Posterior cingulate gyrus (tissue), 11 donors: ENCODE measurements at places on chromosomes 1 and 21.

GRCh38 chr1:65213271-65214023, 65.4 kb downstream of the AK4 start:
- no peak for DNase-seq

- no peak for DNase-seq
Observed at GRCh38 chr1:87790756-87791155, 462.1 kb downstream of the LMO4 start.

DNA sequence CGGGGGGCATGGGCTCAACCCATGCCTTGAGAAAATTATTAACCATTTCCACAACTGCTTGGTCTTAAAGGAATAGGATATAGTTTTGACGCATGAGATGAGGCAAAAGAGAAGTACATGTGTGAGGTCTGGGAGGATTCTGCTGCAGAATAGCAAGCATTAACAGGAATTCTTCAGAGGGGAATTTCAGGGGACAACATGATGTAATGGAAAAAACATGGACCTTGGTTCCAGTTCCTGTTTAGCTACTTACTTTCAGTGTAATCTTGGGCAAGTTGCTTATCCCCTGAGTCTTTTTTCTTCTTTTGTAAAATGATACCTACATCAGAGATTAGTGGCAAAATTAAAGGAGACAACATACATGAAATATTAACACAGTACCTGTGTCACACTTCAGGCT, 85.6 kb downstream of the PRRX1 start:
- DNase-seq, result no peak

GRCh38 chr1:233024199-233024598, 73.8 kb downstream of the NTPCR start:
- no peak for DNase-seq

DNA sequence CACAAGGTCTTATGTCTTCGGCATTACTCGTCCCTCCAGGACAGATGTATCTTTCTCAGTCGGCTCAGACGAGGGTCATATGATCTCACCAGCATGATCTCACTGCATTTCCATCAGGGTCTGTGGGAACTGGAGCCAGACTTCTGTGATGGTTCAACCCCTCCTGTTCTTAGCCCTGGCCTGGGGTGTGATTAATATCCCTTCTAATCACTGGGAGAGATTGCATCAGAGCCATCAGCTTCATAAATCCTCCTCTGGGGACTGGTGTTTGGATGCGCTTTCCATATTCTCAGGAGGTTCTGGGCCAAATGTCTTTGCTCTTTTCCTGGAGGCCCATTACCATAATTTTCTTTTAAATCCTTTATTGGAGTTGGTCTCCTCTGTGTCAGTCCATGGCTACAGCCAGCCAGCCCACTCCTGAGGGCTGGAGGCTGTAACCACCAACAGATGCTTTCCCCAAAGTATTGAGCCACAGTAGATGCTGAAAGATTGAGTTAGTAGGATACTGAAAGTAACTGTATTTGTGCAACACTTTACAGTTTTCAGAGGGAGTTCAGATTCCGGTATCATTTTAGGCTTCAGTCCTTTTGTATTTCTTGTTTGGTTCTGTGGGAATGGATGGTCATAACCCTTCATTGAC, 20.0 kb downstream of the CACNA1E start:
- no peak for DNase-seq

GRCh38 chr1:63874278-63874880, 100.6 kb downstream of the ROR1 start:
- DNase-seq, result no peak

GRCh38 chr1:216222288-216222687, 201.0 kb downstream of the USH2A start:
- DNase-seq, result no peak

GRCh38 chr1:116453481-116453880, 80.4 kb downstream of the ATP1A1 start:
- DNase-seq, result no peak

- no peak for DNase-seq
Observed at GRCh38 chr1:243837907-243838535, 12.0 kb downstream of the AKT3 start.

DNA sequence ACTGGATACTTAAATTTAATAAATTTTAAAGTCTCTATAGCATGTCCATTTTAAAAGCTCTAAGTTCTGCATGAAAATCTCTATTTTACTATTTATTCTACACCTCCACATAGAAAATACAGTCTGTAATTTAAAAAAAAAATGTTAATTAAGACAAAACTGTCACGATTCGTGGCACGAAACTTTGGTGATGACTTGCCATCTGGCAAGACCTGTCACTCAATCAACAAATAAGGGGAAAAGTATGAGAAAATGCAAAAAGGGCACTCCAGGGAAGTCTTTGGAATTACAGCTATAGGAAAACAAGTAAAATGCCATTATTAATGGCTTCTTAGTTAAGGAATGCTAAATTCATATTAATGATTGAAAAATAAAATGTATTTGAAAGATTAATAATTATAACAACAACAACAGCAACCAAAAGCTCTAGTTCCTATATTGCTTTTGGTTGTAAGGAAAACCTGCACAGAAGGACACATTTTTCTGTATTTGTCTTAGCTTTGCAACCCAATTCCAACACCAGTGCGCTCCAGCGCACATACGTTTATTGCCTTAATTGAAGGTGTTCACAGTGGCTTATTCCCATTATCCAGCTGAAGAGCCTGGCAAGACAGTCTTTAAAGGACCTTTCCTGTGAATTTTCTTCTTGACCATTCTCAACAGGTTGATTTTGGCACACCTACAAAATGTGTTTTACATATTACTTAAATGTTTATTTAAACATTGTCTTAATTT, 107.8 kb downstream of the PLPPR5 start:
- no peak for DNase-seq

GRCh38 chr1:228429698-228430097, 13.0 kb upstream of the TRIM17 start:
- no peak for DNase-seq

- DNase-seq, result no peak
Observed at GRCh38 chr1:201662646-201663045, 123.7 kb downstream of the NAV1 start.

DNA sequence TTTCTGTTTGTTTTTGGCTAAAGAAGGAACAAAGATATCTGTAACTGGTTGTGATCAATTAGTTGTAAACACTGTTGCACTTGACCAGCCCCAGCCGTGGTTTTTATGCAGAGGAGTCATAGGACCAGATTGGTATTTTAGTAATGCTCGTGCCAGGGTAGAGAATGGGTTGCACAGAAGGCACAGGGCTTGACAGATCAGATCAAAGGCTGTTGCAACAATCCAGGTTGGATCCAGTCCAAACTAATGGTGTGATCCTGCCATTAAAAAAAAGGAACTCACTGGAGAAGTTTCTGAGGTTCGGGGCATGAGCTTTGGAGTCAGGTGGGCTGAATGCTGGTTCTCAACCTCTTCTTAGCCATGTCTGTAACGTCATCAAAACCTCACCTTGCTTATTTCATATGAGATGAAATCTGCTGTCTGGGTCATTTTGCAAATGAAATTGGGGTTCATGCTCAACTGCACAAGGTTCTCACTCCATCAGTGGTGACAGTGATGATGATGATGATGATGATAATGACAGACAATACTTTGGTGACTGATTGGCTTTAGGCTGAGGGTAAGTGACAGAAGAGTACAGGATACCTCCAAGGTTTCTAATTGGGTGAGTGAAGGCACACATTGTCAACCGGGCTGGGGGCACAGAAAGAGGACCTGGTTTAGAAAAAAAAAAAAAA, 43.1 kb downstream of the ZNF281 start:
- DNase-seq, result no peak

DNA sequence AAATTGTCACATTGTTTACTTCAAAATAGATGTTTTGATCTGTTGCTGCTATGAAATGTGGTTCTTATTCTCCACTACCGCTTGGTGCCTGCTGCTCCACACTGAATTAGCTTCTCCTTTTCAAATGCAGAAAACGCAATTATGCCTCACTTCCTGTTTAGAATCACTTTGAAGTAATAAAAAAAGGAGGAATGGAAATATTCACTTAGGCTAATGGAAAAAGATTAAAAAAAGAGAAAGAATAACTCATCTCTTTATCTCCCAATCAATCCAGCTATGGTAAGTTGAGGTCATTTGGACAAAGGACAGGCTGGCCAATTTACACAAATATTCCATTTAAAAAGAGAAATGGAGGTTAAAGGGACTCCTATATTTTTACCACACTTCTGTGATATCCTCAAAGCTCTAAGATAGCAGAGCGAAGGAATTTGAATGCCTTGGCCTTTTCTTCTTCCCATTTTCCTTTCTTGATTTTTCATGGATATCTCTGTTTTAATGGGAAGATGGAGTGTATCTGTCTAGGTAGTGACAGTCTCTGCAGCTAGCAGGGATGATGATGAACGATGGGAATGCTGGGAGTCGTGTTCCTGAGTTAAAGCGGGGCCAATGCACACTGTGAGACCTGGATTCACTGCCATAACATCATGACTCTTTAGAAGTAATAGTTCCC, 35.7 kb downstream of the RGS5 start:
- DNase-seq, result no peak

DNA sequence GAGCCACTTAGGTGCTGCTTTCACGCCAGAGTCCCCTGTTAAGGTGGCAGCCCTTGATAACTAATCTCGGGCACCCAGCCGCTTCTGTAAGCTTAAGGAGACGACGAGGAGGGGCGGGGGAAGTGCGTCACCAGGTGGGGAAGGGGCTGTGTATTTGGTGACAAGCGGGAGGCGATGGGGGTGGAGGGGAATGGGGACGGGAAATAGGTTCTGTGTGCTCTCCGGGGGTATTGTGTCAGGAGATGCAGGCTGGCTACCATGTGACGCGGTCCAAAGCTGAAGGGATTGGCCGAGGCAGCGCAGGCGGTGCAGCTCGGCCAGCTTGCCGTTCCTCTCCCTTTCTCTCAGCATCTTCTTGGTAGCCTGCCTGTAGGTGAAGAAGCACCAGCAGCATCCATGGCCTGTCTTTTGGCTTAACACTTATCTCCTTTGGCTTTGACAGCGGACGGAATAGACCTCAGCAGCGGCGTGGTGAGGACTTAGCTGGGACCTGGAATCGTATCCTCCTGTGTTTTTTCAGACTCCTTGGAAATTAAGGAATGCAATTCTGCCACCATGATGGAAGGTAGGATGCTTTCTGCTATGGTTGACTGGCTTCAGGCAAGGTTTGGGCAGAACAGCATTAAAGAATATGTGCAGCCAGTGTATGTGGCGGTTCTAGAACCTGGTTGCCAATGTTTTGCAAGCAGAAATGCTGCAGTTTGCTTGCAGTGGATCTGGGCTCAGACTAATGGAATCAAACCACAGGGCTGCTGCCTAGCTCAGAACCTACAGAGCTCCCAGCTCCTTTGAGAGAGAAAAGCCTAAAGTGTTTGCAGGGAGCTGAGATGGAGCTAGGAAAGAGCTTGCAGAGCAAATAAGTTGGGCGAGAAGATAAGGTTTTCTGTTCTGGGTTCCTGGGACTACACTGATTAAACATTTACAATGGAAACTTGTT, at the start of gene SGIP1:
Gene SGIP1, plus strand, starts transcription at position 350 of the 937 bp plus-strand sequence. Its CDS starts 206 bp downstream, at position 556.
- peak; percentile 98 for DNase-seq

DNA sequence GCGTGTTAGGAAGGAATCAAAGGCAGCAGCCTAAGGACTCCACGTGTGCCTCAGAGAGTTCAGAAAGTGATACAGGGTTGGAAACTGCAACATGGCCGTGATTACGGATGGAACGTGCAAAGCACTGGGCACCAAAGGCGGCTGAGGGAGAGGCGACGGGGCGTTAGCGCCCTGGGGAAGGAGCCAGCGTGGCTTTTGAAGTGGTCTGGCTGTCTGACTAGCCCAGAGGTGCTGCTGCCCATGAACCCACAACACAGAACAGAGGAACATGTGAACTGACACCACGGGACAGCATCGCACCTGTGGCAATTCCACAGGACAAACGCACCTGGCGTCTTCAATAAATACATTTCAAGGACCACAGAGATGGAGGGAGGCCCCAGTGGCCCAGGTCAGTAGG, 18.0 kb upstream of the TMEM52 start:
- DNase-seq, result peak; percentile 30

DNA sequence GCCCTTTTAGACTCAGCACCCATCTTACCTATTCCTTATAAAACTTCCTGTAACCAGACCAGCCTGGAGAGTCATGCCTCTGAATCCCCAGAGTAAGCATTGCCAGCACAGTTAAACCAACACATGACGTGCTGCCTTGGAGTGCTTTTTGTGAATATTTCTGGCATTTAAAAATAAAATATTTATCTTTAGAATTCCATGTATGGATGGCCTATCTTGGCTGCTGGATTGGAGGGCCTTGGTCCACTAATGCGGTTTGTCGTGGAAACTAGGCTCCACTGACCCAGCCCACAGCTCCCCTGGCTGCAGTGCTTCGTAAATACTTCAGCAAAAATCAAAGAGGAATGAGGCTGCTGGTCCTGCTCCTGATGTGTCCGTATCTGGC, 17.5 kb downstream of the MTARC1 start:
- no peak for DNase-seq

- no peak for DNase-seq
Observed at GRCh38 chr1:212467843-212468482, 35.2 kb downstream of the NENF start.

DNA sequence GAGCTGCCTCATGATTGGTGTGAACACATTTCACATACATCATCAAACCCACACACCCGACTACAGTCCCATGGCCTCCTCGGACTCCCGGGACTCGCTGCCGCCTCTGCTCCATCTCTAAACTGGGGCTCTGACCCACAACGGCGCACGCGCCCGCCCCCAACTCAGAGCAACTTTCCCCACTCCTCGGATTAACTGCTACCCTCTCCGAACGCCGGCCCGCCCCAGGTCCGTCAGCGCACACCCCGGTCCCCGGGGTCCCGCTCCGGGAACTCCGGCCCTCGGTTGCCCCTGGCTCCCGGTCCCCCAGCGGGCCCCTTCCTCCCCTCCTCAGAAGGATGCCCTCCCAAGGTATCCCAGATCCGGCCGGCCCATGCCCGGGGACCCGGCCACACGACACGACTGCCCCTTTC, 740 bp downstream of the DSTYK start:
- peak; percentile 32 for DNase-seq

DNA sequence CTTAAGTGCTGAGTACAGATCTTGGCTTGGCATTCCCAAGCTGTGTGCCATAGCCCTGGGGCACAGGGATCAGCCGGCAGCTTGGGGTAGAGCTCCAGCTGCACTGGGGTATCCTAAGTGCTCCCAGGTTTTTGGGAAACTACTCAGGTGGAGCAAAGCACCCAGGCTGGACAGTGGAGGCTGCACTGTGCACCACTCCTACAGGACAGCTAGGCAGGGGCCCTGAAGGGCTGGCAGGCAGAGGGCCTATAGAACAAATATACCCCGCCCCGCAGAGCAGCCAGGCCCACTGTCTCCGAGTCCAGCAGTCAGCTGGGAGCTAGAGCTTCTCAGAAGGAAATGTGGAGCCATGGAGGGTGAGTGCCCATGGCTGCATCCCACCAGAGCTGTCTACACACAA, 691.7 kb upstream of the ADGRL2 start:
- DNase-seq, result peak; percentile 45

GRCh38 chr21:9750341-9751086, 770.9 kb upstream of the TPTE start:
- DNase-seq, result no peak

DNA sequence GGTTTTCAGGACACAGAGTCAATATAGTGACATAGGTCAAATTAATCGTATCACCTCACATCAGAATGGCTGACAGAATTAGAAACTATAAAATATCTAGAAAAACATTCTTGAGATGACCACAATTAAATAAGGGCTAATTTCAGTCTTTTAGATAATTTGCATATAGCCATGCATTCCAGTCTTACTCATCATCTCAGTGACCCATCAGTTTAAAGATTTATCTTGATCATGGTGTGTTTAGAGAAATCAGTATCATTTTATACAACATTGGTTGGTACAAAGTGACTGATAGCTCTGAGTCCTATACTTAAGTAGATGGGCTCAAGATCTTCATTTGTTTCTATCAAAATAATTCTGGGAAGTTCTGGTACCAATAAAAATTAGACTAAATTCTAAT, 262.3 kb upstream of the SNX7 start:
- no peak for DNase-seq

- DNase-seq, result no peak
Observed at GRCh38 chr21:31260790-31261189, 83.3 kb downstream of the TIAM1 start.
